A172 (cell line): ENCODE measurements at places on chromosomes 1 and 21. TPM values are rescaled to one million over a fixed set of nuclear protein-coding genes. Genes with fewer than 3 reads are reported as not detected.

DNA sequence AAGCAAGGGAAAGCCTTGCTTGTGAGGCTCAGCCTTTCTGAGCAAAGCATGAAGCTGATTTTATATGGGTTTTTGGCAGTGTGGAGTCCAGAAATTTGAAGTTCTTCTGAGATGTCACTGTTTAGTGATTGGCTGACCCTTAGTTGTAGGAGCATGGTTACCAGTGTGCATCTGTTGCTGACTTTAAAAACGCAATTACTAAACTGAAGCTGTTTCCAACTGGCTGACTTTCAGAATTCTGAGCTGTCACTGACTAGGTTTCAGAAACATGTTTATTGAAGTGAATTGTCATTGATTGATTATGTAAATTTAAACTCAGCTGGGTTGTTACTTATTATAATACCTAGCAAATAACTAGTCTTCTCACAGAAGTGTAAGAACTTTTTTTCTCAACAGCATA, 89.4 kb downstream of the PDE4B start:
- DNase-seq: no peak

DNA sequence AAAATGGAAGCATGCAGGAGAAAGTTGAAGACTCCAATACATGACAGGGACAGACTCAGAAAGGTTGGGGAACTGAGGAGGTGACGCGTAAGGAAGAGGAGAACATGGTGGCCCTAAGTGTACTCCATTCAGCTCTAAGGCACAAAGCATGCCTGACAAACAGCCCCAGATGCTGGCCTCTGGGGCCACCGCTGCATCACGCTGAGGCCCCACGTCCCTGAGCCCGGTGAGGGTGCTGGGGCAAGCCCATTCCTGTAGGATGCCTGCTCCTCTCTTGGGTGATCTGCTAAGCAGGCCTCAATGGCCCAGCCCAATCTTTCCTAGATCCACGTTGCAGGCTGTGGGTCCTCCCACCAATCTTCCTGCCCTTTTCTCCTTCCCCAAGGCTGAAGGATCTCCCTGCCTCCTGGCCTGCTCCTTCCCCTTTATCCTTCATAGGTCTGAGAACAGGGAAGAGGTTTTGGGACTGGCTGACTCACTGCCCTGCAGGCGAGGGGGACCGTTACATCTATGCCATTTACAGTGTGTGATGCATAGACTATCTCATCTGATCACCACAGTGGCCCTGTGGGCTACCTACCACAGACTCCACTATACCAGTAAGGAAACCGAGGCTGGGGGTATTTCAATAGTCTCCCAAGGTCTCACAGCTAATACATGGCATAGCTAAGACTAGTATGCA, 16.8 kb upstream of the NID1 start:
- no peak for DNase-seq

DNA sequence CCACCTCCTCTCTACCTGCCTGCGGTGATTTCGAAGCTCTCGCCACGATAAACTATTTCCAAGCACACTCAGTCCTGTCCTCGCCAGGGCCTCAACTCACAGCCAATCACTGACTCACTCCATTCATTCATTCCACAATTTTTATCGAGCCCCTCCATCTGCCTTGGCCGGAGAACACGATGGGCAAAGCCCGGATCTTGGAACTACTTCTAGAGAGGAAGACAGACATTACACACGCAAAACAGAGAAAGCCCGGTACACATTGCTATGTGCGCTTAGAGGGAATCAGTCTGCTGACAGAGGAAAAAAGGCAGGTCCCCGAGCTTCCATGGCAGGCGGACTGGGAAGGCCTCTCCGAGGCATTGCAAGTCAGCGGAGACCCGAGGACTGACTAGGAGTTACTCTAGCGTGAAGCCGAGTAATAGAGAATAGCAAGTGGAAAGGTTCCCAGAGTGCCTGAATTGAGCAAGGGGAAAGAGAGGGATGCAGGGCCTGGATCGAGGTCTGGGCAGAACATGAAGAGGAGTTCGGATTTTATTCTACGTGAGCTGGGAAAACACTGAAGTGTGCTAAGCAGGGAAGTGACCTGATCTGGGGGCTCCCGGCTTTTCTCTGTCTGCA, 54.2 kb upstream of the DNAJC6 start:
- DNase-seq: no peak

- no peak for DNase-seq
These were observed 11.6 kb downstream of the NGF start for GRCh38 chr1:115326419-115326818.

DNA sequence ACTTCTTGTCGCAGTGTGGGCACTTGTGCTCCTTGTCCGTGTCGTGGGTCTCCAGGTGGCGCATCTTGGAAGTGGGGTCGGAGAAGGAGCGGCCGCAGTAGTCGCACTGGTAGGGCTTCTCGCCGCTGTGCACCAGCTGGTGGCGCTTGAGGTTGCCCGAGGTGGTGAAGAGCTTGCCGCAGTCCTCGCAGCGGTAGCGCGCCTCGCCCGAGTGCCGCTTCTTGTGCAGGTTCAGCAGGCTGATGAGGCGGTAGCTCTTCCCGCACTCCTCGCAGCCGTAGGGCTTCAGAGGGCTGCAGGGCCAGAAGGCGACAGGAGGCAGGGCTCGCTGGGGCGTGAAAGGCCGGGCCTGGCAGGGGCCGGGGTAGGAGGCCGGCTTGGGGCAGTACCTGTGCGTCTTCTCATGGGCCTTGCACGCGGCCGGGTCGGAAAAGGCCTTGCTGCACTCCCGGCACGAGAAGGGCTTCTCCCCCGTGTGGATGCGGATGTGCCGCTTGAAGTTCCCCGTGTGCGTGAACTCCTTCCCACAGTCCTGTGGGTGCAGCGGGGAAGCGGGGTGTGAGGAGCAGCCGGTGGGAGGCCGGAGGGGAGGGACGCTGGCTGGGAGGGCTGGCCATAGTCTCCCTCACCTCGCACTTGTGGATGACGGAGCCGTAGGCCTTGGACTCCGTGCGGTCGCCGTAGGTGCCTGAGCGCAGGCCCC, 31.4 kb downstream of the ZBTB17 start:
- no peak for DNase-seq

Gene KDF1
- total RNA-seq: not detected in 2 replicates
